GM20000 (cell line): ENCODE measurements at places on chromosomes 6 and 20.

DNA sequence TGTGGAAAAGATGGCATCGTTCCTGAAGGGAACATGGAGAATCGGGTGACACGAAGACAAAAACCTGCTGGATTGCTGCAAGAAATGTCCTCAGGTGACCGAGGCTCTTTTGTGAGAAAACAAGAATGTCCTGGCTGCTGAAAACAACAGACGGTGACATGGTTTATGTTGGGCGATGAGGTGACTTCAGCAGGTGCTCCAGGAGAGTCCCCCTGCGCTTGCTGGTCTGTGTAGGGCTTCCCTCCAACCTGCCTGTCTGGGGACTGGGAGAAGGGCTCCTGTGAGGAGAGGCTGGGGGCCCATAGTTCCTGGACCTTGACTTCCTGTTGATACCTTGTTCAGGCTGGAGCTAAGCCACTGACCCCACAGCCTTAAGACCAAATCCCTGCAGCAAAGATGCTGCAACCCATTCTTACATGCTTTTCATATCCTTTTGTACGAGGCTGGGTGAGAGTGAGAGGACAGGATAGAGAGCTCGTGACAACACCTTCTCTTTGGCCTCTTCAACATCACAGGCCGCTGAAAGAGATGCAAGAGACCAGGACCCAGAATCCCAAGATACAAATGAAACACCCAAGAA, 134.8 kb downstream of the CD83 start:
- no peak for DNase-seq

DNA sequence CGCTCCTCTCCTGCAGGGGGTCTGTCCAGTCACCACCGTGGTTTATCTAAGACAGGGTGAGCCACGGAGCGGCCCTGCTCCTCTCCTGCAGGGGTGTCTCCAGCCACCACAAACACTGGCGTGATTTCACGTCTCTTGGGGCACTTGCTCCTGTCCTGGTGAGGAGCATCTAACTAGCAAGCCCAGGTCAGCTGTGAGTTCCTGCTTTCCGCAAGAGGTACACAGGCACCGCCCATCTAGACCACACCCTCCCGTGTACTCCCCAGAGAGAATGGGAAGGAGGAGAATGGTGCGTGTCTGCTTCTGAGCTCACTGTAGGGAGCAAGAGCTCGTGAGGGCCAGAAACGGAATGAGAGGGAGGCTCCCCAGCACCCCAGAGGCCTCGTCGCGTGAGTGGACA, 40.7 kb downstream of the DACT2 start:
- no peak for DNase-seq

DNA sequence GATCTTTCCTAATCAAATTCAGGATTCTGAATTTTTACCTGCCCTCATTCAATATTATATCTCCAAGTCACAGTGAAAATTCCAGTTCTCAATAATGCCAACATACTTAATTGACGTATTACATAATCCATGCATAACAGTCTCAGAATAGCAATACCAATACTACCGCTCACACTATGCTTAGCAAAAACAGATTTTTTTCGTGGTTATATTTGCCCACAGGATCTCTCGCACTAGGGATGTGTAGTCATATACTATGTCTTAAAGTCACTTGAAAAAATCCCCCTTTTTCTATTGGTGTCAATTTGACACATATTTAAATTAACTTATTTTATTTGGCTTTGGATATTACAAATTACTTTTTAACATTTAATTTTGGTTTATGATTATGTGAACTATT, 323.1 kb upstream of the SLC35B3 start:
- no peak for DNase-seq

- DNase-seq = no peak
Observed at GRCh38 chr20:60857708-60858107, 394.4 kb upstream of the CDH4 start.
